Stimulated activated CD8-positive, alpha-beta memory T cell treated with anti-CD3 and anti-CD28 coated beads, Interleukin-2, amount 100 ng/mL, for 1 hour (primary cell): ENCODE measurements at places on chromosomes 2 and 18.

DNA sequence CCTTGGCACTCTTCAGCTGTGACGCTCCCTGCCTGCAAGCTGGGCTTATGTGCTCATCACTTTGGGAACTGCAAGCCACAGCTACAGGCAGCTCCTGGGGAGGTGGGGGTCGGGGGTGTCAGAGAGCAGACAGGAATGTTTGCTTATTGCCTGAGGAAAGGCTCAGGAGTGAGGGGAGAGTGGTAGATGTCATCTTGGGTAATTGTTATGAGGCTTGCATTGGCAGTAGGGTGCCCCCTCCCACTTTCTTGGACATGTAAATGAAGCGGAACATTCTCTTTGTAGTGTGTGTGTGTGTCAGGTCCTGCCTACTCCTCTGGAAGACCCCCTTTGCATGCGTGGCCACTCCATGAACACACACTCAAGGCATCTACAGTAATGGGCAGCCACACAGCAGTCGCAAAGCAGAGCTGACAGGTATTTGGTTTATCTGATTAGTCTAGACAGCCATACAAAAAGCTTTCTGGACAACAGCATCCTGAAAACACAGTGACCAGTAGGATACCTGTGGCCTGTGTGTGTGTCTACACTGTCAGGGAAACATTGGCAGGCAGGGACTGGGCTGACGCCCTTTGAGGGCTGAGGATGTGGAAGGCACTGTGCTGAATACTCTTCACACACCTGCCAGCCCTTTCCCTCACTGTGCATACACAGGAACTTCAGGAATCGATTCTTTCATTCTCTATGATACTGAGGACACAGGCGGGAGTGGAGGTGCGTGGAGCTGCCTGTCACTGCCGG, 17.1 kb upstream of the MC2R start:
- DNase-seq: no peak

GRCh38 chr2:214989187-214989586, 149.2 kb downstream of the ABCA12 start:
- DNase-seq: no peak

DNA sequence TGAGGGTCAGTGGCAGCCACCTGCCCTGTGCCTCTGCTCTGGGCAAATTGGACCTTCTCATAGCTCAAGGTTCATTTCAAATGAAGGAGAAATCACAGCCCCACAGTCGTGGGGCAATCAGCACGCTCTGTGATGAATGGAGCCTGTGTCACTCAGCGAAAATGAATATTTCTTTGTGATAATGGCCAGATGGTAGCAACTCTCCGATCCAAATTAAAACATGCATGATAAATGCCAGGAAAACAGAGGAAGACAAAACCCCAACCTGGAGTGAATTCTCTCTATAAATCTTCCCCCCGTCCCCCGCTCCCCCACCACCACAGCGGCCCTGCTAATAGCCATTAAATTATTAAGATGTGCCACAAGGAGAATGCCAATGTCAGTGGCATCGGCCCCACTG, 258.4 kb downstream of the CELF4 start:
- DNase-seq: no peak

DNA sequence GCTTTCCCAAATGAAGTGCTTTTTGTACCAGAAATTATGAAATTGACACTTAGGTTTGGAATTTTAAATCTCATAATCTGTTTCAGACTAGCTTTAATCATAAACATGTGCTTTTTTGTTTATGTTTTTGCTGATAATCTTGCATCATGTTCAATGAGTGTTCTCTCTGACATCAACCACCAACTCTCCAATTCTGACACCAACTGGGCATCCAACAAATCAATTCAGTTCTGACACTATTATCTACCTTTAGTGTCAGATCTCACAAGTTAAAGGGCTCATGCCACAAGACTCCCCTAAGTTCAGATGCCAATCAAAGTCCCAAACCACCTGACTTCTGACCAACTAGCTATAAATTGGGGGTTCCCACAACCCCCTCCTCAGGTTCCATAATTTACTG, 19.6 kb downstream of the PELI1 start:
- DNase-seq: no peak

DNA sequence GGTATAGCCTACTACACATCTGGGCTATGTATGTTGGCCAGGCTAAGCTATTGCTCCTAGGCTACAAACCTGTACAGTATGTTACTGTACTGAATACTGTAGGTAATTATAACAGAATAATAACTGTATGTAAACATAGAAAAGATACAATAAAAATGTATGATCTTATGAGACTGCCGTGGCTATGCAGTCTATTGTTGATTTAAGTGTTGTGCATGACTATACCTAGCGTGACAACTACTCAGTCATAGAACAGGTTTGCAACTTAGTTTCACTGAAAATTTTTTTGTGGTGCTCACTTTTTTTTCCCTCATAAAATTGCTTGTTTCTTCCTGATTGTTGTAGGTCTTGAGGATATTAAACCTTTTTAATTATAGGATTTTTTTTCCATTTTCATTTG, 25.9 kb downstream of the KCMF1 start:
- DNase-seq: no peak

GRCh38 chr2:232632229-232632903, 1.0 kb upstream of the EFHD1 start:
- no peak for DNase-seq

GRCh38 chr18:5439986-5440696, 103.7 kb downstream of the EPB41L3 start:
- DNase-seq: no peak

GRCh38 chr2:152049541-152049940, 49.3 kb downstream of the CACNB4 start:
- no peak for DNase-seq

- no peak for DNase-seq
These were observed 310.4 kb upstream of the HDAC4 start for GRCh38 chr2:239710953-239711861.

DNA sequence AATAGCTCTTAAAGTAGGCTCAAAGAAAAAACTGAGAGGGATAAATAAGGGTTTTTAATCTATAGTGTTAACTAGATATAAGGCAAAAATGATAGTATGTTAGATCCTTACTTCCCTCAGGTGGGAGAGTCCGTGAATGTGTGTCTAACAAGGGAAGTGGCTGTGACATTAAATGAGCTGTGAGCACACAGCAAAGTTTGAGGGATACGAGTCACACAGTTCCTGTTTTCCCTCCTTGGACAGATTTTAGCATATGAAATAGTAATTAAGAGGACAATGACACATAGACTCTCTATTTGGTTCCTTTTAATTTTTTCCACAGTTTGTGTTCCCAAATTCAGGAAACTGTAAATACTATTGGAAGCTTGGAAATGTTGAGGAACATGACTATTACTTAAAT, 148.4 kb upstream of the CAVIN2 start:
- DNase-seq: no peak

GRCh38 chr2:128833664-128834027, 515.0 kb upstream of the HS6ST1 start:
- DNase-seq: no peak

- no peak for DNase-seq
These were observed 40.5 kb upstream of the PEX13 start for GRCh38 chr2:60976875-60977561.

- DNase-seq: no peak
These were observed 157.4 kb upstream of the RGPD4 start for GRCh38 chr2:107669335-107669734.

- DNase-seq: no peak
These were observed 220.3 kb downstream of the BCL2 start for GRCh38 chr18:63099091-63099840.

DNA sequence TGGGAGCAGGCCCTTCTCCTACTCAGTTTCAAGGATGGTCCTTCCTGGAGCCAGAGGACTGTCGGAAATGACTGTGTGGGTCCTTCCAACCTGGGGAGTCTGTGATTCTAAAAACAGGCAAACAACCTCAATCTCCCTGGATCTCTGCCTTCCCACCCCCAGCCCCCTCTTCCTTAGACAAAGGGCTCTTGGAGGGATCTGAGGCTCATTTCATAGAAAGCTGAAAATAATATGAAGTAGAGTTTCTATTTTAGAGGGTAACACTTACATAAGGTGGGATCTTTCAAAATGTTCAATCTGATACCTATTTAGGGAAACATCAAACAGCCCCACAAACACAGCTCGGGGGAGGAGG, 69.4 kb downstream of the RHOB start:
- DNase-seq: no peak

DNA sequence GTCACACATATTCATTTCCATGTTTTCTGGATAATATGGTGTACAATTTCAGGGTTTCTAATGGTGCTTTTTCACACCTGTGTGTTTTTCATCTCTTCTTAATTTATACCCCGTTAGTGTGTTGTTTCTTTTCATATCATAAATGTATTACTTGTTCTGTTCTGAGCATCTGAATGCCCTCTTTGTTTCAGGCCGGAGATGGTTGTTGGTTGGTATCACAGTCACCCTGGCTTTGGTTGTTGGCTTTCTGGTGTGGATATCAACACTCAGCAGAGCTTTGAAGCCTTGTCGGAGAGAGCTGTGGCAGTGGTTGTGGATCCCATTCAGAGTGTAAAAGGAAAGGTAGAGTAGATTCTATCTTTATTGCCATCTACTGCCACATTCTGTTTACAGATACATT, 45.1 kb upstream of the TBR1 start:
- no peak for DNase-seq

- no peak for DNase-seq
These were observed 76.7 kb upstream of the TWIST2 start for GRCh38 chr2:238771218-238771617.

- DNase-seq: no peak
These were observed 1.7 kb upstream of the LDLRAD4 start for GRCh38 chr18:13216711-13217465.

DNA sequence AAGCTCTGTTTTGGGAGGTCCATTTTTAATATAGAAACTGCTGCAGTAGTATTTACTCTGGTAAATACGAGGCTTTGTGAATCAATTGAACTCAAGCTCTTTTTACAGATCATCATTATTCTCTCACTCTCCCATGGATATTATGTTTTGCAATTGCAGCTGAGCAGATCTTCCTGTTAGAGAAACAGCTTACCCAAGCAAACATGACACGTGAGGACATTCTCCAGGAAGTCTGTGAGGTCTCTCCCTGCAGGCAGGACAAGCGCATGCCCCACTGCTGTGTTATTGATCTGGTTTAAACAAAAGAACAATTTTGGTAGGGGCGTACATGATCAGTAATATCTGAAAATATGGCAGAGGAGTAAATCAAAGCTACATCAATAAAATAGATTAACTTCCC, 72.1 kb downstream of the COL6A3 start:
- no peak for DNase-seq

- no peak for DNase-seq
These were observed 314.3 kb upstream of the POU3F3 start for GRCh38 chr2:104539649-104540048.

DNA sequence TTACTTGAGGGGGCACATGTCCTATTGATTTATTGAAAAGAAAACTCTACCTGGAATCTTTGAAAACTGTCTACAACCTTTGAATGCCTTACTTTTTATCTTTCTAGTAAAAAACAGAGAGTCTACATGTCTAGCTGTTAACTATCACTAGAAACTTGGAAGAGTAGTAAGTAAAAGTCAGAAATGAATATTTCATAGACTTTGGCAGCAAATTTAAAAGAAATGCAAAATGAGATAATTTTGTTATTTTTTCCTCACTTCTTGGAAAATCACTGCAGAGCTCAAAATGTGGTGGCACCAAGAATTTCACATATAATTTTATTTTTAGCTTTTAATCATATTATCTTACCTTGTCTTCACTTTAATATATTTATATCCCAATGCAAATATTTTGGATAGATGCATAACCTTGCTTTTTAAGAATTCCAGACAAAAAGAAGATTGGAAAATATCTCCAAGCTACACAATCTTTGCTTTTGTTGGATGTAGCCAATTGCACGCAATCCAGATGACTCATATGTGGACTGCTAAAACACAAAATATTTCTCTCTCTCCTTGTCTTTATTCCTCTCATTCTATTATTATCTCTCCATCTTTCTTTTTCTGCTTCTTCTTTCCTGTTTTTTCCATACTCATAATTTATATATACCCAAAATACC, 92.2 kb upstream of the DSEL start:
- no peak for DNase-seq

- no peak for DNase-seq
These were observed 710 bp upstream of the TMSB10 start for GRCh38 chr2:84904717-84905174.

DNA sequence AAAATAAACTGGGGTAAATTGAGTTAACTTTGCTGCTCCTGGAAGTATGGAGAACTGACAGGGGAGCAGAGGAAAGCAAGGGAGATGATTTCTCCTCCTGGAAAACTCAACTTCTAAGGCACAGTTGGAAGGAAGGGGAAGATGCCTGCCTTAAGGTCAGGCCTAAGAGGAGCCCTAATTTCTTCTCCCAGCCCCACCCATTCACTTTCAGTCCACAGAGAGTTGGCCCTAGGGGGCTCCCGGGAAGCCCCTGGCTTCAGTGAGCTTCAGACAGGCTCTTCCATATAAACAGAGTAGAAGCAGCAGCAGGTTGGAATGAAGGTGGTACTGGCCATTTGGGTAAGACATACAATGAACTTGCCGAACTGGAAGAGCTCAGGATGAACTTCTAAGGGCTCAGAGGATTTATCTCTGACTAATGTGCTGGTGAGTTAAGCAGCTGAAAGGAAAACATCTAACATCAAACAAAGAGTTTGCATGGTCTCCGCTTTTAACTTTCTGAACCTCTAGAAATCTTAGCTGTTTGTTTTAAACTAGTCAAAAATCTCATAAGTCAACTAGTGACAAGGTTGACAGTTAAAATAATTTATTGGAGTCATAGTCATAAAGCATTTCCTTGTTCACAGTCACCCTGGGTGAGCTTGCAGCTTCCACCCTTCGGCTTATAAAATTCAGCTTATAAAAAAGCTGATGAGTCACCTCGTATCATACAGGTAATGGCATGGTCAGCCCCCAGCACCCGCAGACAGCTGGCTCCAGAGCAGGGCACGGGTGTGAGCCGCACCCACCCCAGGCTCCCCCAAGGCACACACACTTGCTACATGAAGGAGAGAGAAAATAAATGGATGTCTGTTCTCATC, 9.8 kb downstream of the MALL start:
- no peak for DNase-seq

DNA sequence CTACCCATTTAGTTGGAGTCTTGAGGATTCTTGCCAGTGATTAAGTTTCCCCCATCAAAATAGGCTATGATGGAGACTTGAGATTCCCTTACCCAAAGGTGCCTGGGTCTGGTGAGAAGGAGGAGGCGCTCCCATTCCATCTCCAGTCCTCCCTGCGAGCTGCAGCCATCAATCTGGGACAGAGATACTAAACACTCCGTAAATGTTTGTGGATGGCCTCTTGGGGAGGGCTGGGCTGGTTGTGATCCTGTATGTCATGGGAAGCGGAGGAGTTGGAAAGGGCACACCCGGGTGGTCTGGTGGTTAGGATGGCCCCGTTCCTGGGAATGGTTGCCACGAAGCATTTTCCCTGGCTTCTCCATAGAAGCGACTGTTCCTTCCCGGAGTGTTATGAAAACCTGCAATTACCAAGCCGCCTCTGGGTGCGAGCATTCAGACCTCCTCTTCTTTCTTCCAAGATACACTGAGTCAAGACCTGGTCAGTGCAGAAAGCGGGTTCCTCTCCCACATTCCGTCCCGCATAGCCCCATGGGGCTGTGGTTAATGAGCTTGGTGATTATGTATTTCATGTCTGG, 196.9 kb downstream of the CTIF start:
- no peak for DNase-seq
